ENCODE measurements at places on chromosomes 16 and 17.

GRCh38 chr17:33964344-33964979, 290.6 kb upstream of the CCL2 start:
- no peak for DNase-seq

- DNase-seq = no peak
Measured at GRCh38 chr17:65297384-65297783, 160.2 kb downstream of the RGS9 start.

GRCh38 chr16:46916980-46917379, 32.8 kb downstream of the GPT2 start:
- no peak for DNase-seq

DNA sequence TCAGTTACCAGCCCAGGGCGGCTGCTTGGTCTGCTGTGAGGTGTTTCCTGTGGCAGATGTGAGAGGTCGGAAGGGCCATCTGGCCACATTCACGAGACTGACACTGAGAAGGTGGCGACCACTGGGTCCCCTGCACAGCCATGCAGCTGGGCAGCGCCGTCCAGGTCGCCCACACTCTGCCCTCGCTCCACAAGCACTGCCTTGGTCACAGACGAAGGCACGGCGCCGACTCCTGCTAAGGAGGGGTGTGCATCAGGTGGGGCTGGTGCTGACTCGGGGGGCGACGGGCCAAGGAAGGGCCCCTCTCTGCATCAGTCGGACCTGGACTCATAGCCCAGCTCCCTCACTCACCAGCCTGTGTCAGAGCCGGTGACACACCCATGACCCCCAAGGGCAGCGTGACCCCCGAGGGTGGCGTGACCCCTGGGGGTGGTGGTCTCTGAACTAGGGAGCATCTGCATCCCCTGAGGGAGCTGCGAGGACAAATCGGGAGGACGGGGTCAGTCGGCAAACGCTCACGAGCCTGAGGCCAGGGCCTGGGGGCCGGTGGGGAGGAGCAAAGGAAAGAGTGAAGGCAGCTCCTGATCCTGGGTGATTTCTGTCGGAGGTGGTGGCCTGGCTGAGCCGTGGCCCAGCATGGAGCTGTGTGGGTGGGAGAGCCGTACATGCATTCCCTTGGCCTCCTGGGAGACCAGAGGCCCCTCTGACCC, 30.4 kb downstream of the NME3 start:
- no peak for DNase-seq

DNA sequence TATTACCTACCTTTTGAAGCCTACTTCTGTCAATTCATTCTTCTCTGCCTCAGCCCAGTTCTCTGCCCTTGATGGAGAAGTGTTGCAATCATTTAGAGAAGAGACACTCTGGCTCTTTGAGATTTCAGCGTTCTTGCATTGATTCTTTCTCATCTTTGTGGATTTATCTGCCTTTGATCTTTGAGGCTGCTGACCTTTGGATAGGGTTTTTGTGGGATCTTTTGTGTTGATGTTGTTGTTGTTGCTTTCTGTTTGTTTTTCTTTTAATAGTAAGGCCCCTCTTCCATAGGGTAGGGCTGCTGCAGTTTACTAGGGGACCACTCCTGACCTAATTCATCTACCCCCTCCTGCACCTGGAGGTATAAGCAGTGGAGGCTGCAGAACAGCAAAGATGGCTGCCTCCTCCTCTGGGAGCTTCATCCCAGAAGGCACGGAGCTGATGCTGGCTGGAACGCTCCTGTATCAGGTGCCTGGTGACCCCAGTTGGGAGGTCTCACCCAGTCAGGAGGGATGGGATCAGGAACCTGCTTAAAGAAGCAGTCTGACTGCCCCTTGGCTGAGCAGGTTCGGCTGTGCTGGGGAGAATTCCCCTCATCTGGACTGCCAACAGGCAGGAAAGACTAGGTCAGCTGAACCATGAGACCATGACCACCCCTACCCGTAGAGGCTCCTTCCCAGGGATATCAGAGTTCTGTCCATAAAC, 28.0 kb downstream of the NFATC3 start:
- no peak for DNase-seq

DNA sequence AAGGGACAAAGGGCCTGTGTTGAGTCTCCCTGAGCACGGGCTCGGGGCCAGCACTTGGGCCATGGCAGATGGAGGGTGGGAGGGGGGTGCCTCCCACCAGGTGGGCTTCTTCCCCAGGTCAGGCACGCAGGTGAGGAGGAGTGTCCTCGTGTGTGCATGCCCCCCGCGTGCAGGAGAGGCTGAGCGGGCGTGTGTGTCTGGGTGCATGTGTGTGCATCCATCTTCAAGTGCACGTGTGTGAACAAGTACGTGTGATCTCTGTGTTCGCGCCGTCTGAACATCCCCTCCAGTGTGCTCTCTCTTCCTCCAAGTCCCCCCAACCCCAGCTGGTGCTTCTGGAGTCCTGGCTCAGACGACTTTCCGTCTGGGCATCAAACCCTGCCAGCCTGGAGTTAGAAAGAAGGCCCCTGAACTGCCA, 2.7 kb upstream of the ZG16B start:
- peak; percentile 59 for DNase-seq

DNA sequence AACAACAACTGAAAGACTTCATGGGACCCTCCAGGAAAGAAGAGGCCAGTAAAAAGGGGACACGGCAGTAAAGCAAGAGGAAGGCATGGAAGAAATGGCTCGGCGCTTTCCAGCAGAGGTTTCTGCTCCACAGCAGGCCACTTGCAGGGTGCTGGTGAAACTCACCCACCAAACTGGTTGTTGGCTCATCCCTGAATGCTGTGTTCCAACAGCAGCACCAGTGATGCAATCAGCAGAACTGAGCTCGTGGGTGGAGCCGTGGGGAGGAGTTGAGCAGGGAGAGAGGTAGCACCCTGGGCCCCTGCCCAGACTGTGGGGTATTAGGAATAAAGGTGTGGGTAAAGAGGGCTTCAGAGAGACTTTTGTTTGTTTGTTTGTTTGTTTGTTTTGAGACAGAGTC, 62.8 kb upstream of the ADCY9 start:
- DNase-seq = no peak

- no peak for DNase-seq
Measured at GRCh38 chr17:82412535-82413520, 5.3 kb upstream of the HEXD start.

GRCh38 chr17:58120195-58120822, 27.9 kb upstream of the OR4D1 start:
- no peak for DNase-seq

- DNase-seq = no peak
Measured at GRCh38 chr17:82170412-82170961, 42.2 kb downstream of the CCDC57 start.

DNA sequence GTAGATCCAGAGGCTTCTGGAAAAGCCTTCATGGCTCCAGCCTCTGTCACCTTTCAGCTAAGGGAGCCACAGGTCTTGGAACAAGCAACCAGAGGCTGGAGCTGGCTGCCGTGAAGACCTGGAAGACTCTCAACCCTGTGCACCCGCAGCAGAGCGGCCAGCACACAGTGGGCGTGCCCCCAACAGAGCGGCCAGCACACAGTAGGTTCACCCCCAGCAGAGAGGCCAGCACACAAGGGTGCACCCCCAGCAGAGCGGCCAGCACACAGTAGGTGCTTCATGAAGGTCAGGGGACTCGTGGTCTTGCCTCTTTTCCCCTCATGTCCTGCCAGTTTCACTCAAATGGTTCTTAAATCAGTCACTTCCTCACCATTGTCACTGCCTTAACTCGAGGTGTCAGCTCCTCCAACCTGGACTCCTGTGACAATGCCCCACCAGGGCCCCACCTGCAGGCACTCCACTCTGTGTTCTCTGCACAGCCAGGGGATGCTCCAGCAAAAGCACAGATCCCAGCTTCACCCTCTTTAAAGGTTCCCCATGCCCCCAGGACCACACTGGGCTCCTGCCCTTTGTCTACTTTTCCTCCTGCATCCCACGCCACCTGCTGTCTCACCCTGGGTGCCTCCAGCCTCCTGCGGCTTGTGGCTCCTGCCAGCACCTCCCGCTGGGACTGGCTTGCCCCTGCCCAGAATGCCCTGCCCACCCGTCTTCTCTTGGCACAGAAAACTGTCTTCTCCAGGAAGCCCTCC, 42.4 kb upstream of the DOC2B start:
- peak; percentile 61 for DNase-seq

DNA sequence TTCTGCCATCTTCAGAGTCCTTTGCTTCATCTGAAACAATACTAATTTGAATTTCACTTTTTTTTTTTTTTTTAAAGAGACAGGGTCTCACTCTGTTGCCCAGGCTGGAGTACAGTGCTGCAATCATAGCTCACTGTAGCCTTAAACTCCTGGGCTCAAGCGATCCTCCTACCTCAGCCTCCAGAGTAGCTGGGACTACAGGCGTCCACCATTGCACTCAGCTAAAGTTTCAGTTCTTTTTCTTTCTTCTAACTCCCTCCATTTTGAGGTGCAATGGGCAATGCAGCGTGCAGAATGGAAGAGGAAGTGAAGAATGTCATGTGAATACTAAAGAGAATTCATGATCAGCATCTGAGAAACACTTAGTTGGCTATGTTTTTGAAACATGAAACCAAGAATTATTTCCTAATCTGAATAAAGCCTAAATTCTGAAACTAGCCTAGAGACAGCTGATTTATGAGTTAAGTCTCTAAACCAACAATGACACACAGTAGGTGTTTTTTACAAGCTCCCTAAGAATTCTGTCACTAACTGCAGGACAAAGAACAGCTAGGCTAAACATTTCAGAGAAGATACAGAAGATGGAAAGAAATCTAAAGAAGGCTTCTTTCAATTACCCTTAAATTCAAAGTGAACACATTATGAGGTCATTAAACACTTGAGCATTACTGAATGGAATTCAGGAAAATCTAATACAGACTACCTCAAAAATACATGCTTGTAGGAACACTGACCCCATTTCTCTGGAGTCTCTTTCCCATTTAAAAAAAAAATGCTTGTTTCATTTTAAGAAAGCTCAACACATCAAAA, 21.0 kb downstream of the SNN start:
- DNase-seq = no peak

GRCh38 chr16:52874042-52874441, 178.7 kb downstream of the CHD9NB start:
- no peak for DNase-seq

- DNase-seq = no peak
Measured at GRCh38 chr16:72961115-72961832, 86.7 kb downstream of the ZFHX3 start.

GRCh38 chr16:80948886-80949493, 57.7 kb downstream of the CMC2 start:
- peak; percentile 79 for DNase-seq

DNA sequence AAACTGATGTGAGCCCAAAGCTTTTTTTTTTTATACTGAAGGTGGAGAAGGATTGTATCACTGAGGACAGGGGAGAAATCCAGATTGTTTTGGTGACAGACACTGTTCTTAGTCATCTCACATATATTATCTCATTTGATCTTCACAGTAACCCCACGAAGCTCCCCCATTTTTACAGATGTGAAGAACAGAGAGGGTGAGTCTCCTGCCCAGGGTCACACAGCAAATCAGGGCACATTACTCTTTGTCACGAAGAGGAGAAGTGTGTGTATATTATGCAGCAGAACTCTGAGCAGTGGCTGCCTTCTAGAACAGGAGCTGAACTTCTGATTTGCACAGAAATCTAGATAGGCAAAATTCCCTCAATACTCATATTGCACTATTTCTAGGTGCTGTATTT, 504.3 kb downstream of the XYLT1 start:
- DNase-seq = no peak

- DNase-seq = no peak
Measured at GRCh38 chr16:4936991-4937781, at the start of gene PPL. Gene PPL, minus strand, starts transcription at chr16:4937148. Its CDS starts 103 bp downstream, at chr16:4937045.

- no peak for DNase-seq
Measured at GRCh38 chr17:19390951-19391350, 4.0 kb upstream of the MFAP4 start.

DNA sequence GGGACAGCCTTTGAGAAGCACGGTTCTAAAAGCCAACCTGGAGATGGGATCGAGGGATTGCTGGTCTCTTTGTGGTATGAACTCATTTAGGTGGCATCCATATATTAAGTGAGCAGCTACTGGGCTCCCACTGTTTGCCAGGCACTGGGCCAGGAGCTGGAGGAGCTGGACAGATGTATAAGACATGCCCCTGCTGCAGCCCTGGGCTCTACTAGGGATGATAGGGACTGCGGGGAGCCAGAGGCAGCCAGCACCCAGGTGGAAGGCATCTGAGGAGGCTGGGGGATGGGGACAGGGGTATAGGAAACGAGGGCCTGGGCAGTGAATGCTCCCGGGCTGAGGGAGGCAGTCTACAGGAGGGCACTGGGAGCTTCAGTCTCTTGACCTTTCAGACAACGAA, 53.0 kb upstream of the MEAK7 start:
- DNase-seq = peak; percentile 68

GRCh38 chr16:87831421-87832136, 37.7 kb downstream of the SLC7A5 start:
- DNase-seq = no peak

DNA sequence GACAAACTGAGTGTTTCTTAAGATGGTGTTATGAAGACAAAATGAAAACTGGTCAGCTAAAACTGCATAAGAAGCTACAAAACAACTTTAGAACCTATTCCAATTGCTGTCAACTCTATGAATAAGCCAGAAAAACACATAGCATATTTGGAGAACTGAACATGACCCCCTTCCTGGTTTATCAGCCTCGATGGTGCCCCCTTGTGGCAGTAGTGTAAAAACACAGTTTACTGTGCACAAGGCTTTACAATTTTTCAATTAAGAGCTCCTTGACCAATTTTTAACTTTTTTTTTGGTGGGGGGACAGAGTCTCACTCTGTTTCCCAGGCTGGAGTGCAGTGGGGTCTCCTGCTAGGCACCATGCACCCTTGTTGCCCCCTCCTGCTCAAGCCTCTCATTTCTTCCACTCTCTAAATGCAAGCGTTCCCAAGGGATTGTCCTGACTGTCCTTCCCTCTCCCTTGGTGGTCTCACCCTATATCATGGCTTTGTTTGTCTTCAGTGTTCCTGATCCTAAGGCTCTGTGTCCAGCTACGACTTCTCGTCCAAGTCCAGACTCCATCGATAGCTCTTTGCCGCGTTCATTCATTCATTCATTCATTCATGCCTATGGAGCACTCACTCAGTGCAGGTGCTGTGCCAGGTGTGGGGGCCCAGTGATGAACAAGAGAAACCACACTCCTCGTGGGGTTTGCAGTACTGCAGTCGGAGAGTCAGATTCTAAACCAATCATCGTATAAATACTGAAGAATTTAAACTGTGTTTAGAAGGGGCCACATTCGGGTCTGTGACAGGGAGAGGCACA, 7.5 kb downstream of the EIF1 start:
- peak; percentile 85 for DNase-seq

DNA sequence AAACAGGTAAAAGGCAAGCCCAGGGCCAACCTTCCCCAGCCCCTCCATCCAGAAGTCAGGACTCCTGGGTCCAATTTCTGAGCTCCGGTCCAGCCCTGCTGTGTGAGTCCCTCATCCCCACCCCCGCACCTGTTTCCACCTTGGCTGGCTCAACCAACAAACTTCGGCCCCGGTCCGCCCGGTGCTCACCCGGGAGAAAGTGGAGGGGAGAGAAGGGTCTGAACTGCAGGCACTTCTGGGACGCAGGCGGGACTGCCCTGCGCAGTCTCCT, 541 bp downstream of the RHBDF2 start:
- DNase-seq = no peak

DNA sequence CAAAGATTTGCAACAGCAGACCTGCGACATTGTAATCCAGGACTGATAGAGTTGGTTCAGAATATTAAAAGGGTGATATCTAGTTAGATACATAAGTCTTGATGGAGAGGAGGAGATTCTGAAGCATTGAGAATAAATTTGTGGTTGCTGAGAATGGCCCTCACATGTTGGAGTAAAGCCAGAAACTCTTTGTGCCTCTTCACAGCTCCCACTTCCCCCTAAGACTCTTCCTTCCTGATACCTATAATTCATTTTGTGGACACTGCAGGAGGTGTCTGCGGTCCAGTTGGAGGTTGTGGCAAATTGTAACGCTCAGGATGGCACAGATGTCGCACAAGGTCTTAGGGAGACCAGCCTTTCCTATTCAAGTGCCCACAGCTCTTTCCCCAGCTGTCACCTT, 17.5 kb downstream of the WWOX start:
- no peak for DNase-seq
